ENCODE measurements at places on chromosomes 2 and 18.

DNA sequence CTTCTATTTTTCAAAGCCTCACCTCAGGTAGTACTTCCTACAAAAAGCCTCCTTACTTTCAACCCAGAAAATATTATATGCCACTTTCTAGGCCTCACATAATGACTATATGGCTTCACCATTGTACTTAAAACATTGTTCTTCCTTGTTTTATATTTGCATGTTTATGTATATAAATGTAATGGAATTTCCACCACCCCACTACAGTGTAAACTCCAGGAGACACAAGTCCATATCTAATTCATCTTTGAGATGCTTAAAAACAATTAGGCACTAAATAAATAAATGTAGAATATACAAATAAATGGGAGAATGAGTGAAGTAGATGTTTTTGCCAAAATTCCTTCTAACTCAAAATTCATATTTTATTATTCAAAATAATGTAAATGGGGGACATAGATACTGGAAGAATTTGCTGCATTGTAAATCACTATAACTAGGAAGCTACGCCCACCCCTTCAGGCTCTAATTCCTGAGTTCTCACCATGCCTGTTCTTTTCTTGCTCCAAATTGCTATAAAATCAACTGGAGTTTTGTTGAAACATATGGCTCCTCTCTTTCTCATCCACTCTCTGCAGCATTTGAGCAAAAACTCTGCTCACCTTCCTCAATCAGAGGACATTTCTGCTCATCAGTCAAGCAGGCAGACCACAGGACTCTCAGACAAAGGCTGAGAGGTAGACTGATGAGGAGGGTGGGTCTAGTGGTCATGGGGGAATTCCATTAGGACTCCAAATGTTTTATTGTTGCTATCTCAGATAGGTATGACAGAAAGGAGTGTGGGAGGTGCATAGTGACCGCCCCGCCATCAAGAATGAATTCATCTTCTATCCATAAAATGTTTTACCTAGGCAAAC lies 243.0 kb downstream of the HNMT start:
- DNase-seq = no peak

GRCh38 chr2:241041589-241042158 lies 43.3 kb downstream of the SNED1 start:
- no peak for DNase-seq

GRCh38 chr18:68847219-68847837 lies 49.4 kb downstream of the CCDC102B start:
- DNase-seq = no peak

- no peak for DNase-seq
These were observed 888.5 kb upstream of the FSHR start for GRCh38 chr2:50042771-50043170.

- DNase-seq = no peak
These were observed at the start of gene C2orf80 for GRCh38 chr2:208189810-208190503. Gene C2orf80 (minus strand): TSS chr2:208190030. CDS start chr2:208186986, 3,044 bp downstream.

DNA sequence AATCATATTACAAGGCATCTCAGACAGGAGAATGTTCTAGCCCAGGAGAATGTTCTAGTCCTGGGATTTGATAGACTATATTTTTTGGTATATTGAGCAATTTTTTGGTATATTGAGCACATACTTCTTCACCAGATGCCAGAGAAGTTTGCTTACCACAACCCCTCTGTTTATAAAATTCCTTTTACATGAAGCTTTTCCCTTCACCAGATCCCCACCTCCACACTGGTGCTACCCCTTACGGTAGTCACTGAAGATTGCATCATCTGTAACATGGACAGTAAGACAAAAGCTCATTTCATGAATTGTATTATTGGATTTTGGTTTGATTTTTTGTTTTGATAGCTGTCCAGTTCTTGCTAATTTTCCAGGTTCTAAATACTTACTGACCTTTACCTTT lies 7.2 kb upstream of the HNMT start:
- no peak for DNase-seq

- no peak for DNase-seq
These were observed 52.2 kb downstream of the TMX3 start for GRCh38 chr18:68662754-68663153.

Measured in NCI-H2107 (cell line).